Stimulated activated CD4-positive, alpha-beta T cell treated with anti-CD3 and anti-CD28 coated beads, TNF-alpha, amount 100 ng/mL, for 4 hours (primary cell): ENCODE measurements at places on chromosomes 3 and 15.

DNA sequence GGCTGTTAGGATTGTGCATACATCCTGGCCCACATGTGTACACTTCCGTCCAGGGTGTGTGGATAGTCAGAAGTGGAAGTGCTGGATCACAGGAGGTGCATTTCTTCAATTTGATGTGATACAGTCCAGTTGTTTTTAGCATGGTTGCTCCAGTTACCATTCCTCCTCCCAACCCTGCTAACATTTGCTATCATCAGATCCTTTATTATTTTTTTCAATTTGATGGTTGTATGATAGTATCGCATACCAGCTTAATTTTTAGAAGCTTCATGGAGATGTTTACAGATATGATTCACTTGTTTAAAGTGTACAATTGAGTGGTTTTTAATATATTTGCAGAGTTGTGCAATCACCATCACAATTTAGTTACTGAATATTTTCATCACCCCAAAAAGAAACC is 202.7 kb downstream of the ITPR1 start:
- no peak for DNase-seq

- DNase-seq, result no peak
Observed at GRCh38 chr3:57586778-57587177, 10.4 kb downstream of the ARF4 start.

DNA sequence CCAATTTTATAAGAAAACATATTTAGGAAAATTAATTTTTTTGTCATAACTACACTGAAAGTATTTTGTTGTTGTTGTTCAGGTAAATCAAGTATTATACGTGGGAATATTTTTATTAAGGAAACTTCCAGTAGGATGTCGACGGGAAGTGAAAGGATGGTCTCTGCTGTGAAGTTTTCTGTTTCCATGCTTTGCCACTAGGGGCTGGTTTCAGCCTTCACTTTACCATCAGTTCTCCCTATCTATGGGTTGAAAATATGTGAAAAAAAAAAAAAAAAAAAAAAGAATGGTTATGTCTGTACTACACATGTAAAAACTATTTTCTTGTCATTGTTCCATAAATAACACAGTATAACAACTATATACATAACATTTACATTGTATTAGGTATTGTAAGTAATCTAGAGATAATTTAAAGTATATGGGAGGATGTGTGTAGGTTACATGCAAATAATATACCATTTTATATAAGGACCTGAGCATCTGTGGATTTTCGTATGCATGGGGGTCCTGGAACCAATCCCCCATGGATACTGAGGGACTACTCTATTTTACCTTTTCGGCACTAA is 136.7 kb downstream of the SMAD6 start:
- DNase-seq, result no peak

DNA sequence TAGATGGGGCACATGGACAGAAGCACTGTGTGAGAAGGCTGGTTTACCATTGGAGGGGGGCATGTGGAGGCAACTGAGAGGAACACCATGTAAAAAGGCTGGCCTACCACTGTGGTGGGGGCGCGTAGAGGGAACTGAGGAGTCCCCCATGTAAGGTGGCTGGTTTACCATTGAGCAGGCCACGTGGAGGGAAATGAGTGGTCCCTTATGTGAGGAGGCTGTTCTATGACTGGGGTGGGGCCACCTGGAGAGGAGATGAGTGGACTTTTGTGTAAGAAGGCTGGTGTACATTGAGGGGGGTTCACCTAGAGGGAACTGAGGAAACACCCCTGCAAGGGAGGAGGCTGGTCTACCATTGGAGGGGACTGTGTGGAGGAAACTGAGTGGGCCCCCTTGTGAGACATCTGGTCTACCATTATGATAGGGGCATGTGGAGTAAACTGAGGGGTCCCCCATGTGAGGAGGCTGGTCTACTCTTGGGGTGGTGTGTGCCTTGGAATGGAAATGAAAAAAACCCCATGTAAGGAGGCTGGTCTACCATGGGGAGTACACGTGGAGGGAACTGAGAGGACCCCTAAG is 156.9 kb downstream of the FBLN2 start:
- no peak for DNase-seq

GRCh38 chr15:40032125-40032839 is 6.7 kb downstream of the SRP14 start:
- no peak for DNase-seq

- no peak for DNase-seq
Observed at GRCh38 chr3:190169877-190170276, 49.2 kb upstream of the P3H2 start.

- DNase-seq, result no peak
Observed at GRCh38 chr3:65196663-65197062, 508.9 kb upstream of the ADAMTS9 start.

DNA sequence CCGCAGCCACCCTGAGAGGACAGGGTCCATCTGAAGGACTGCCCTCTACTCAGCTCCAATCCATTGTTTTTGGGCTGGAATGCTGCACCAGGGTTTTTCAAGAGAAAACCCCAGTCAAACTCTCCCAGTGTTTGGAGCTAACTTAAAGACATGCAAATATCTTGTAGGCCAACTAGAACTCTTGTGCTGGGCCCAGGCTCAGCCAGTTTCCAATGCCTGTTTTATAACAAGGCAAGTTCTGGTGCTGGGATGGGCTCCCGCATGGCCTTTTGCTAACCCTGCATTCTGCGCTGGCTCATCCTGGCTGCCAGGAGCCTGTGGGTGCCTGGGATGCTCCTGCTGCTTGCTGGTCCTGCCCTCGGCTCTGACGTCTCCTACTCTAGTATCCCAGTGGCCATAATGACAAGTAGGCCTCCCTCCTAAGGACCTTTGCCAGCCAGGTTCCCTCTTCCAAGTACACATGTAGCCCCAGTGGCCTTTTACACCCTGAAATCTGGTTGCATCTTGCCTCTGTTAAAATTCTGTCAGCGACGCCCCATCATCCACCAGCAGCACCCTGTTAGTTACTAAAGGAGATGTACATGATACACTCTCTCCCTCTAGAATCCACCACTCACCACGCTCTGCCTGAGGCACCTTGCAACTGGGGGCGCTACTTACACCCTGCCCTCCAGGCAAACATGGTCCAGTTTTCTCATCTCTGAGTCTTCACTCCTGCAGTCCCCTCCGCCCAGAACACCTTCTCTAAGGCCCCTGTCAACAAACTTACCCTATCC is 30.5 kb upstream of the RAB6B start:
- no peak for DNase-seq

- no peak for DNase-seq
Observed at GRCh38 chr3:16060358-16060852, 114.1 kb upstream of the GALNT15 start.

DNA sequence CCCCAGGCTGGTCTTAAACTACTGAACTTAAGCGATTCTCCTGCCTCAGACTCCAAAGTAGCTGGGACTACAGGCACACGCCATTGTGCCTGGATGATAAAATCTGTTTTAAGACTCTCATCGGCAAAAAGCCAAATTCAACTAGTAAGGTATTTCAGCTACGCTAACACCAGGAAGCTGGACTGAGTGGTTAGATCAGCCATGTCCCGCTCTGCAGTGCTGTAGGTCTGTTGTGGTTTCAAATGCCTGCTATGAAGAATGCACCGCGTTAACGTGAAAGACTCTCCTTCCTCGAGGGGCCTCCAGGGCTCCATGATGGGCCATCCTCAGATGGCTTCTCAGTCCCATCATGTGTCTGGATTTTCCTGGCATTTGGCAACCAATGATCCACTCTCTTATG is 70.2 kb downstream of the PCOLCE2 start:
- no peak for DNase-seq

DNA sequence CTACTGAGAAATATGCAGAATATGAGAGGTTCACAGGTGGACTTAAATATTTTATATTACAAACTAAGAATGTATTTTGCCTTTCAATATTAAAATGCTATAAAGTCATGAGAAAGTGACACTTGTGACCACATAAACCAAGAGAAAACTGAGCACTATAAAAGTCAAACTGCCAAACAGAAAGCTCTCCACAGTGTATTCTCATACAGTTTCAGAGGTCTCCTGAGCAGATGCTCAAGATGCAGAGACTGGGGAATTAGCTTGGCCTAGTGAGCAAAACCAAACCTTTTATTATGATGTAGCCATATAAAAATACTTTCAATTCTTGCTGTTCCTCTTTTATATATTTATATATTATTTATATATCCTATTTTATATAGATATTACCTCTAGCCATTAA is 227.8 kb downstream of the TBC1D5 start:
- no peak for DNase-seq

- no peak for DNase-seq
Observed at GRCh38 chr3:193730511-193730910, 137.5 kb downstream of the OPA1 start.

DNA sequence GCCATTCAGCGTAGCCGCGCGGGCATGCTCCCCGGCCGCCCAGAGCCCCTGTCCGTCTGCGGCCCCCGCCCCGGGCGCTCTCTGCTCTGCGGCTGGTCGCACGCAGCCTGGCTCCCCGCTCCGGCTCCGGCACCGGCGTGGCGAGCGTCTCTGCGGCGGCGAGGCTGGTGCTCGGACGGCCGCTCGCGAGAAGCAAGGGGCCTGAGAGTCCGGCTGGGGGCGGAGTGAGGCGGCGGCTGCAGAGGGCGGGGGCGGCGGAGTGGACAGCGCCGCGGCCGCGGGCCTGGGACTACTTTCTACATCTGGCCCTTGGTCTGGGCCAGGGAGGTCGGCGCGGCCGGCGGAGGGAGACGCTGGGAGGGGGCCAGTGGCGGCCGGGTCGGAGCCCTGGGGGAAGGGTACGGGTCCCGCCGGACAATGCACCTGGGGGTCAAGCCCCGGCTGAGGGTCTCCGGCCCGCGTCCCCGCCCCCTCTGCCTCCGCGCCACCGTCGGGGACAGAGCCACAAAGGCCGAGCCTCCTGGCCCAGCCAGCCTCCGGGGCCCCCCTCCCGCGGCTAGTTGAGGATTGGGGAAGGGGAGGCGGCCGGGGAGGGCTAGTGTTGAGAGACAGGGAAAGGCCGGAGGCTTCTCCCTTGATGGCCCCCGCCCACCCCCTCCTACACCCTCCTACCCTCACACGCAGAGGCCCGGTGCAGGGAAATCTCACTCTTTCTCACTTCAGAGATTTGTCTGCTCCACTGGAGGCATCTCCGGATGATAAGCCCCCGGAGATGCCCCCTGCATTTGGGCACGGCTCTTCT is at the start of gene PRTG:
Gene PRTG (minus strand): TSS at position 226 of the 802 bp plus-strand sequence. CDS start 221 bp downstream, at position 5.
- DNase-seq, result no peak

- DNase-seq, result no peak
Observed at GRCh38 chr15:93341164-93341563, 252.2 kb upstream of the RGMA start.

- DNase-seq, result no peak
Observed at GRCh38 chr3:8761866-8762265, 7.5 kb downstream of the OXTR start.

DNA sequence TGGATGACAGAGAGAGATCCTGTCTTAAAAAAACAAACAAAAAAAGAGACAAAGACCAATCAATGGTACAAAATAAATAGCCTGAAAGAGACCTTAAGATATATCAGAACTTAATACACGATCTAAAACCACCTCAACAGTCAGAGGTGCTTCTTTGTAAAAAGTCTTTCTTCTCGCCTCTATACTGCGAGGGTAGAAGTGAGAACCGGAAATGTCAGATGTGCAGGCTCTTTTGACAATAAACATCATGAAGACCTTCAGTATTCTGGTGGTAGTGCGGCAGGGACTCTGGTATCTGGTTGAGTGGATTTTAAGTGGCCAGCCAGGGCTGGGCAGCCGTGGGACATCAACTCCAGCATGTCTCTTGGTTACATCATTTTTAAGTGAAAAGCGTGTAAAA is 30.0 kb downstream of the RUBCN start:
- DNase-seq, result no peak

DNA sequence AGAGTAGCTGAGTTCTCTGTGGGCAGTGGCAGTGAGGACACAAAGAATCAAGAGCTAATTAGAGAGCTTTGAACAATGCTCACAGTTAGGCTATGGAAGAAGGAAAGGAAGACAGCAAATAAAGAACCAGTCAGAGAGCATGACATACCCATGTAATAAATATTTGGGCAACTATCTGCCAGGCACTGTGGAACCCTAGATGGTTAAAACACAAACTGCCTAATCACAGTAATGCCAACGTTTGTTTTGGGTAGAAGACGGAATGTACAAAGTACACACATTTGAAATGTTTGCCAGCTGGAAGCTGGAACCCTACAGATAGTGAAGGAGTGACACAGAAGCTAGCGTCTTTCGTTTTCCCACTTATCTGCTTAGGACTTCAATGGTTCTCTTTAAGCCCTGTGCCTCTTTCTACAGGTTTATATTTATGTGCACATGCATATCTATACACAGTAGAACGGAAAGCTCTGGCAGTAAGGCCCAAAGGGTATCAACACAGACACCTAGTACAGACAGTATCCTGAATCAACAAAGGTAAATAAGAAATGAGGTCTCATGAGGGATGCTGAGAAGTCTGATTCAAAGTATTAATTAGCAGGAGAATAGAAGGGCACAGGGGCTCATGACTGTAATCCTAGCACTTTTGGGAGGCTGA is 44.6 kb downstream of the ANKRD28 start:
- DNase-seq, result no peak

DNA sequence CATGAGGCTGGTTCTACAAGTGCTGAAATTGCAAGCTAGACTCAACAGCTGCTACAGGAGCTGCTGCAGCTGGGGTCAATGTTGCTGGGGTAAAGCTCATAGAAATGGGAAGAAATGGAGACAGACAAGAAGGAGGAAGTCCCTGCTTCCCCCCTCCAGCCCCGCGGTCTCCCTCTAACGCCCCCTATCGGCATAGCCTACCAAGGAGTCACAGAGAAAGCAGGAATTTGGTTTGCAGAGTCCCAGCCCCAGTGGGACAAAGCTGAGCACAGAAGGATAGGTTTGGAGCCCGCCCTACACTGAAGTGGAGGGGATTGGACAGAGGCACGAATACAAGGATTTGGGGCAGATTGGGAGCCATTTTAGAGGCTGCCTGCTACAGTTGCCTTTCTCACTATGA is 176.9 kb upstream of the ANKRD28 start:
- no peak for DNase-seq

GRCh38 chr3:128311441-128311844 is 155.2 kb downstream of the DNAJB8 start:
- DNase-seq, result no peak

DNA sequence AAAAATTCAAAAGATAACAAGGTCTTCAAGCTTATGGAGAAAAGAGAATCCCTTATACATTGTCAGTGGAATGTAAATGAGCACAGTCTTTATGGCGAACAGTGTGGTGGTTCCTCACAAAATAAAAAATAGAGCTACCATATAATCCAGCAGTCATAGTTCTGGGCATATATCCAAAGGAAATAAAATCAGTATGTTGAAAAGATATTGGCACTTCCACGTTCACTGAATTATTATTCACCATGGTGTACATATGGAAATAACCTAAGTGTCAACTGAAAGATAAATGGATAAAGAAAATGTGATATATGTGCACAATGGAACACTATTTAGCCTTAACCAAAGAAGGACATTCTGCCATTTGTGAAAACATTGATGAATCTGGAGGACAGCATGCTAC is 1161.2 kb downstream of the ROBO2 start:
- no peak for DNase-seq

- no peak for DNase-seq
Observed at GRCh38 chr3:169218314-169218983, 445.1 kb downstream of the MECOM start.
